GM12891 (cell line): ENCODE measurements at places on chromosomes 7 and 10.

DNA sequence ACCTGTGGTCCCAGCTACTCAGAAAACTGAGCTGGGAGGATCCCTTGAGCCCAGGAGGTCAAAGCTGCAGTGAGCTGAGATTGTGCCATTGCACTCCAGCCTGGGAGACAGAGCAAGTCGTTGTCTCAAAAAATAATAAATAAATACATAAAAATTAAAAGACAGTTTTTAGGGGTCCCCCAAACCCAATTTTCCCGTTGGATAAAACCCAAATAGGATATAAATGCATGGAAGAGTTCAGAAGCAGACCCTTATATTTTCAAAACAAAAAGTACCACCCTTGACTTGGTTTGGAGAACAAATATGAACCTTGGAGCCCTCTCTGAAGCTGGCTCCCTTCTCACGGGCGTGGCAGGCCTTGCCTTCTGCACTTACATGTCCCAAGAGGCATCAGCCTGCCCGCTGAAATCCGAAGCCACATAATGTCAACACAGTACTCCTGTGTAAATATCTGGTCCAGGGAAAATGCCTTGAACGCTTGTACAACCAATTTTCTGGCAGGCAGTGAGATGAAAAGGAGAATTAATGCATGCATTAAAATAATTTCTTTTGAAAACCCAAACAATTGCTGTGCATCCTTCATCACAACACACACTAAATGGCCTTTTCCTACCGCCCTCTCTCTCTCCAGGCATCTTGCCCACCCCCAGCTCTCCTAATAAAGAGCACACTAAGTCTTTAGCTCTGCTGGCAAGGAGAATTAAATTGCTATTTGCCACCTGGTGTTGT lies 46.4 kb upstream of the PARD3 start:
- no peak for DNase-seq

GRCh38 chr10:75098902-75099673 lies 12.4 kb upstream of the SAMD8 start:
- DNase-seq = no peak

- no peak for DNase-seq
Measured at GRCh38 chr7:52273685-52274610, 761.5 kb upstream of the POM121L12 start.

- no peak for DNase-seq
Measured at GRCh38 chr10:42932735-42933447, 144.0 kb upstream of the RET start.

DNA sequence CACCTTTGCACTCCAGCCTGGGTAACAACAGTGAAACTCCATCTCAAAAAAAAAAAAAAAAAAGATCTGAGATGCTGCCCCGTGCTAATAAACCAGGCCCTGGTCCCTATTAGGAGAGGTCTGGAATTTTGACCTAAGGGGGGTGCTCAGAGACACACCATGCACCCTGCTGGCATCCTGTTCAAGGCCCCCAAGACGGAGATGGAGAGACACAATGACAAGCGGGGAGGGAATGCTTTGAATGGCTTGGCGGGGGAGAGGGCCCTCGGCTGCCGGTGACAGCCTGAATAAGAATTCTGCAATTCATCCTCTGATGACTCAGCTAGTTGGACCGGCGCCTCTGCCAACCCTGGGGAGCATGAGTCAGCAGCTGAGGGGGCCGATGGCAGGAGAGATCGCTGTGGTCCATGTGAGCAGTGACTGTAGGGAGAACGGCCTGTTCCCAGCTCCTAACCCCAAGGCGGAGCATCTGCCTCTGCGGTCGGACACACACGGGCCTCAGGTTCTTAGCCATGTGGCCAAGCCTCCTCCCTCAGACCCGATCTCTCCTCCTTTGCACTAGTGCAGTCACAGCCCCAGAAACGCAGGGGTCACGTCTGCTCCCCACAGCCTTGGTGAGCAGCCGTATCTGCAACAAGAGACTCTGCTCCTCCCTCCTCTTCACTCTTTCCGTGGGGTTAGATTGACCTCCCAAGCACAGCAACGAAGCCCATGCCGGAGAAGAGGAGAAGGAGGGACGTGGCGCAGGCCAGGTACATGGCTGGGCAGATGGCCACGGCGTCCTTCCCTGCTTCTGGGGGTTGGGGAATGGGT lies 14.9 kb downstream of the TRIM56 start:
- no peak for DNase-seq

- DNase-seq = no peak
Measured at GRCh38 chr10:73407495-73407894, 6.4 kb downstream of the ANXA7 start.

DNA sequence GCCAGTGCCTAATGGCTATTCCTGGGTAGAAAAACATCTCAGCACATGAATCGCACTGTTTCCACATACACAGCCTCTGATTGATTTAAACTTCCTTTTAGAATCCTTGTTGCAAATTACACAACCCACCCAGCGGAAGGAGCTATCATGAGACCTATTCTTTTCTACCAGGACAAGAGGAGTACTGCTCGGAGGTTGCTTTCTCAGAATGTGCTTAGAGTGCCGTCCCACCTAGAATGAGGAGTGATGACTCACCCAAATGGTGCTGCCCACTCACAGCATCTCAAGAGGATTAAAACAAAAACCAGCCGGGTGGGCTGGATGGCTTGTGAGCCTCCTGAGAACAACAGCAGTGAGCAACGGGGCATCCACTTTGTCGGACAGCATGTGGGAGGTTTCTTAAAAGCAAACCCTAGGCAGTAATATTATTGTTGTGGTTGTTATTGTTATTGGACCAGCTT lies 128.9 kb downstream of the DGKI start:
- no peak for DNase-seq

- no peak for DNase-seq
Measured at GRCh38 chr10:98445200-98445812, 1.4 kb downstream of the HPS1 start.
